ENCODE measurements at places on chromosomes 3 and 15.
A peak's percentile ranks its signal among the peaks of the same experiment; 100 is the strongest.

- no peak for DNase-seq
Observed at GRCh38 chr3:65664446-65664845, 374.3 kb downstream of the MAGI1 start.

GRCh38 chr3:119717520-119717919 is 14.7 kb downstream of the CFAP91 start:
- DNase-seq, result no peak

DNA sequence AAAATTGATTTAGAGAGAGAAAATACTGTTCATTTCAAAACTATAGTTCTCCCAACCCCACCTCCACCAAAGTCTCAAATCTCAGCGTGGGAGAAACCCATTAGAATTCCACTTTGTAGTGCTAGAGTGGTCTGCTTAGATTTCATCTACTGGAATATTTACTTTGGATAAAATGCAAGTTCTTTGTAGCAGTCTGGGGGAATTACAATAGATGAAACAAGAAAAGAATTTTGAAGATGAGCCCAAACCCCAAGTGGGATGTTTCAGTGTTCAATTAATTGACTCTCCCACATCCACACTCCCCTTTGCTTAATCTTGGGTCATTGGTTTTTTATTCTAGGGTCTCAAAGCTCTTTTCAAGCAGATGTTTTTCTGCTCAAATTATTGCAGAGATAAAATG is 97.8 kb downstream of the RPL22L1 start:
- no peak for DNase-seq

DNA sequence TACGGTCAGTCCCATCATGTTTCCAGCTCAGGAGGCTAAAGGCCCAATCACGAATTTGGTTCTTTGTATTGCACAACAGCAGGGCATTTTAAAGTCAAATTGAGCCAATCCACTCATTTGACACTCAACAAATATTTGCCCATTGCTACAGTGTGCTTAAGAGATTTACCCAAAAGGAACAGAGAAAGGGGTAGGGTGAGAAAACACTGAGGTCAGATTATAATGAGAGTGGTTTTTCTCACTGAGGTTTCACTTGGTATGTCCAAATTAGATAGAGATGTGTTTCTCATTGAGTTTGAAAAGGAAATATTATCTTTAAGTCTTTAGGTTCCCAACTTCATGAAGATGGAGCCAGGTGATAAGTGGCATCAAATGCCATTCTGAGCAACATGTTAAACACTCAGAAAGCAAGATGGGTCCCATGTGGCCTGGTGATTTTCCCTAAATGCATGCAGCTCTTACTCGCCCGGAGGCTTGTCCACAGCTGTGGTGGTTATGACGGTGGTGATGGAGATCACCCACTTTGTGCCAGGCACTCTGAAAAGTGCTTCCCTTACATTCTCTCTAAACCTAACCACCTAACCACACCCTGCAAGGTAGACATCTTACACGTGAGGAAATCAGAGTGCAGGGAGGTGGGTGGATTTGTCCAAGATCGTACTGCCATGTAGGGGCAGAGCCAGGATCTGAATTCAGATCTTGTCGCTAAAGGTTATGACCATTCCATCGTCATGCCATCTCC is 31.2 kb upstream of the USP3 start:
- no peak for DNase-seq

GRCh38 chr15:47184003-47184907 is 533.0 kb upstream of the SEMA6D start:
- no peak for DNase-seq

GRCh38 chr15:80568876-80569605 is 126.1 kb upstream of the ABHD17C start:
- DNase-seq, result no peak

- DNase-seq, result no peak
Observed at GRCh38 chr3:62758296-62759066, 116.7 kb downstream of the CADPS start.

- DNase-seq, result no peak
Observed at GRCh38 chr3:47678446-47679338, 100.0 kb upstream of the CSPG5 start.

- DNase-seq, result no peak
Observed at GRCh38 chr3:57391767-57392166, 99.3 kb upstream of the ASB14 start.

- no peak for DNase-seq
Observed at GRCh38 chr3:69420781-69421520, 35.1 kb upstream of the FRMD4B start.

DNA sequence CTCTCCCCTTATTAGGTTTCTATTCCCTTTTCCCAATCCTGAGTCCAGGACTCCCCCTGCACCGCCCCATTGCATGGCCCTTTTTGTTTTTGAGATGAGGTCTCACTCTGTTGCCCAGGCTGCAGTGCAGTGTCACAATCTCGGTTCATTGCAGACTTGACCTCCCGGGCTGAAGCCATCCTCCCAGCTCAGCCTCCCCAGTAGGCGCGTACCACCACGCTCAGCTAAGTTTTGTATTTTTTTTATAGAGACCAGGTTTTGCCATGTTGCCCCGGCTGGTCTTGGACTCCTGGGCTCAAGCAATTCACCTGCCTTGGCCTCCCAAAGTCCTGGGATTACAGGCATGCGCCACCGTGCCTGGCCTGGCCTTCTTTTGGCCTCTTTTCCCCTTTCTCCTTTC is 29.3 kb downstream of the PDIA5 start:
- peak; percentile 7 for DNase-seq

GRCh38 chr3:12342151-12342550 is 53.3 kb downstream of the PPARG start:
- no peak for DNase-seq

DNA sequence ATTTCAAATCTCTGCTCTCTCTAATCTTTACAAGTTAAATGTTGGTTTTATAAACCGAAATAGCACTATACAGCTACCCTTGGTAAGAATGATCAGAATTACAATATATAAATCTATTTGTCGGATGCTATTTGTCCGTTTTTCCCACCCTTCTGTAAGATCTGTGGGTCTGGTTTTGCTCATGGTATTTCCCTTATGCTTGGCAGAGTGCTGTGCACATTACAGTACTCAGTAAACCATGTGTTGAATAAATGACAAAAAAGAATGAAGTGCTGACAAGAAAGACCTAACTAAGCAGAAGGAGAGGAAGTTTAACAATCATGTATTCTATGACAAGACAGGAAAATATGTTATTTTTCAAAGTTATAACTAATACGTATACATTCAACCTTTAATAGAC is 827.2 kb downstream of the ROBO1 start:
- DNase-seq, result no peak

GRCh38 chr3:37762286-37762685 is 99.4 kb upstream of the CTDSPL start:
- no peak for DNase-seq

- DNase-seq, result no peak
Observed at GRCh38 chr3:24272408-24272807, 222.2 kb downstream of the THRB start.

- no peak for DNase-seq
Observed at GRCh38 chr3:151916781-151917180, 43.3 kb downstream of the SUCNR1 start.

GRCh38 chr3:11555211-11555782 is 88.4 kb downstream of the VGLL4 start:
- DNase-seq, result no peak

GRCh38 chr3:66778777-66779176 is 219.3 kb upstream of the KBTBD8 start:
- no peak for DNase-seq

- no peak for DNase-seq
Observed at GRCh38 chr3:49638445-49638844, 35.7 kb upstream of the APEH start.

GRCh38 chr15:79455361-79455760 is 23.2 kb downstream of the MINAR1 start:
- no peak for DNase-seq

DNA sequence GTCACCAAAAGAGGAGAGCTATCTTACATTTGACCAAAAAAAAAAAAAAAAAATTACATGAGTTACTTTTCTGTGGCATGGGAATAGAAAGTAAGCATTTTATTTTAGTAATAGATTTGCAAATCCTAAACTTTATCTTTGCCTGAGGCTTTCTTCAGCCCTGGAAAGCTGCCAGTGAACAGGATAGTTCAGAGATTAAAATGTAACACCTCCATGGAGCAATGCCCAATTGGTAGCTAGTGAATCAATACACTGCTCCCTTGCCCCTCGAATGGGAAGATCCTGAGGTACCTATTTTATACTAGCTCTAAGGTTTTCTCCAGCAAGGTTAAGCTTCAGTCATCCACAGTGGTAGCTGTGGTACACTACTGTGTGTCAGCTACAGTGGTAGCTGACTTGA is 867.1 kb downstream of the NAALADL2 start:
- DNase-seq, result no peak

DNA sequence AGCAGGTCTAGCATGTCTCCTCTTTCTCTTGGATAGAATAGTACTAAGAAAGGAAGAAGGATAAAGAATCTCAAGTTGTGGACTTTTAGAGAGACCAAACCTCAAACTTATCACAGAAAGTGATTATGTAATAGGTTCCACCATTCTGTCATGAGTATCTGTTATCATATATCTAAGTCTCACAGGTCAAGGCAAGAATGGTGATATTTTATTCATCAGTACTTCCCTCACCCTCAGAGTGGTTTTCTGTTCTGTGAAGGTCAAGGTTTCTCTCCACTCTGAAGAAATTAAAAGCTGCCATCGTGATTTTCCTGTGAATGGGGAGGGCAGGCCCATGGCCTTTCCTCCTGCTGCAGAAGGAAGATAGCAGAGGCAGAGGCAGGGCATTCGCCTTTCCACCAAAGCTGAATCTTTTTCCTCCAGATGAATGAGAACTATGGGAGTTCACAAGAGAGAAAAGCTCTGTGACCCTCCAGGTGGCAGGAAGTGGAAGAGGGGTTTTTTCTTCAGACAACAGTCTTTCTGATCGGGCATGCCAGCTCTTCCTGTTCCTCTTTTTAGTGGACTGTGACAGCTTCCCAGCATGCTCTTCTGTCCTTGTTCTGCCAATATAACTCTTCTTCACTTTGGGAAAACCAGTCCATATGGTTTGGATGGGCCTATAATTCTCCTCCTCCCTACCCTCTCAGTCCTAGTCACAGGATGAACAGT is 37.1 kb upstream of the CCK start:
- no peak for DNase-seq

GRCh38 chr15:78259232-78259631 is 5.1 kb upstream of the DNAJA4 start:
- DNase-seq, result no peak

DNA sequence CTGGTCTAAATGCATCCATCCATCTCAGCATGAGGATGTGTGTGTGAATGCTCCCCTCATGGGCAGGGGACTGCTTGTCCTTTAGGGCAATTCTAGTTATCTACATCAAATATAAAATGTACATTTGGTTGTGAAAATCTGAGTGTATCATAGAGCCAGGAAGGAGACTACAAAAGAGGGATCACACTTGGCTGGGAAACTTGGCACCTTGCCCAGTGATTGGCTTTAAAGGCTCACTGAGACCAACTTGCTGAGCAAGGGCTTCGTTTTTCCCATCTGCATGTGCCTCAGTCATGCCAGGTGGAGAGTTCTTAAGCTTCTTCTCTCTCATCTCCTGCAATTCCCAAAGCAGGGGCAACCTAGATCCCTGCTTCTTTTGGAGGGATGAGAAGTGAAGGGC is 5.2 kb downstream of the CAPN3 start:
- peak; percentile 46 for DNase-seq

- no peak for DNase-seq
Observed at GRCh38 chr3:108713816-108714215, 43.4 kb downstream of the RETNLB start.

DNA sequence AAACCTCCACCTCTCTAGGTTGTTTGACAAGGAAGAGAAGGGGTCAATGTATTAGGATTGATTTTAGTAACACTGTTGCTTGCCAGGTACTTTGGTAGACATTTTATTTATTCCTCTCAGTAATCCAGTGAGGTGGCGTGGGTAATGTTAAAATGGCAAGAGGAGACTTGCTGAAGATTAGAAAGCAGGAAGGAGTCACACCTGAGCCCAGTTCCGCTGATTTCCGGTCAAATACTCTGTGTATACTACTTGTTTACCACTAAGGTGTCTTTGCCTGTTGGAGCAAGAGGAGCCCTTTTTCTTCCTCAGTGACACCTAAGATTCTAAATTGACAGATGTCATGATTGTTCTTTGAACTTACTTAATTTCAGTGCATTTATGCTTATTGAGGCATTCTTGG is 1.7 kb downstream of the OXNAD1 start:
- DNase-seq, result no peak

DNA sequence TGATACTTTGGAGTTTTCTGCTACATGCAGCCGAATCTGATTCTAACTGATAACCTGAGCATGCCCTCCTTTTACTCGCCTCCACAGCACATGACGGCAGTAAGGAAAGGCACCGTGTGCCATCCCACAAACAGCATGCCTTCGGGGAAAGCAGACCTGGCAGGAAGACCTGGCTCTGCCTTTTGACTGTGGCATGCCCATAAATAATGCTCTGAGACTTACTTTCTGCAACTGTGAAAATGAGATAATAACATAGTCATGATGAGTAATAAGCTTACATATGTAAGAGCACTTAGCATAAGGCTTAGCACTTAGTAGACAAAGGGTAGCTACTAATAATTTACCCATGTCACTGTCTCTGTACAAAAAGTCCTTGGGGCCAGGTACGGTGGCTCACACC is 32.9 kb downstream of the MTHFS start:
- no peak for DNase-seq

DNA sequence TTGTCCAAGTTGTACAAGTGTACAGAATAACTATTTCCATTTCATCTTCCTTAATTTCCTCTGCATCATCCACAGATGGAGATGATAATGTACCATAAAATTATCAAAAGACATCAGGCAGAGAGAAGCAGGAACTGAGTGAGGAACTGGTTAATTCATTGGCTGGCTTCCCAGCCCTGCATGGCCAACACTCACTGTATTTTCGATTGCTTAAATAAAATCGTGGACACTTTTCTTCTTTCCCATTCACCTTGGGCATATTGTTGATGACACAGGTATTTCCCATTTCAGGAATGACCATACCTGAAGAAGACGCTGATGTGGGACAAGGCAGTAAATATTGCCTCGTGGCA is 144.2 kb upstream of the ABHD17C start:
- DNase-seq, result no peak

DNA sequence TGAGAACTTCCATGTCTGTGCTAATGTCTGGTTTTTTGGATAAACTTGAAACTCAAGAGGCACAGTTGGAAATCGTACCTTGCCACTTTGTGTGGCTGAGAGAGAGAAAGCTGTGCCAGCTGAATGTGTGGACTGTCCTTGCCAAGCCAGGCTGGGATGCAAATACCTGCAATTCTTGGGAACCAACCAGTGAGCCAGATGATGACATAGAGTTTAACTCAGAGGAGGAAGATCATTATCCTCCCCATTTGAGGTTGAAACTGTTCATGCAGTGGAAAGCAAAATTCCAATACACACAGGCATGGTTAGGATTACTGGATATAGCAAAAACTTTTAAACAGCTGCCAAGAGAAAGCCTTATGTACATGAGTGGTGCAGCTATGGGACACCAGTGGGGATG is 451.4 kb upstream of the NPAP1 start:
- no peak for DNase-seq

- no peak for DNase-seq
Observed at GRCh38 chr15:59609730-59610712, 1.6 kb upstream of the GCNT3 start.

GRCh38 chr3:27560484-27561056 is 76.4 kb upstream of the SLC4A7 start:
- no peak for DNase-seq

- DNase-seq, result no peak
Observed at GRCh38 chr15:70362886-70363285, 265.2 kb upstream of the TLE3 start.

Data from tibial nerve (tissue), 4 donors.